ENCODE measurements at places on chromosomes 5 and 9.
A peak's percentile ranks its signal among the peaks of the same experiment; 100 is the strongest.

DNA sequence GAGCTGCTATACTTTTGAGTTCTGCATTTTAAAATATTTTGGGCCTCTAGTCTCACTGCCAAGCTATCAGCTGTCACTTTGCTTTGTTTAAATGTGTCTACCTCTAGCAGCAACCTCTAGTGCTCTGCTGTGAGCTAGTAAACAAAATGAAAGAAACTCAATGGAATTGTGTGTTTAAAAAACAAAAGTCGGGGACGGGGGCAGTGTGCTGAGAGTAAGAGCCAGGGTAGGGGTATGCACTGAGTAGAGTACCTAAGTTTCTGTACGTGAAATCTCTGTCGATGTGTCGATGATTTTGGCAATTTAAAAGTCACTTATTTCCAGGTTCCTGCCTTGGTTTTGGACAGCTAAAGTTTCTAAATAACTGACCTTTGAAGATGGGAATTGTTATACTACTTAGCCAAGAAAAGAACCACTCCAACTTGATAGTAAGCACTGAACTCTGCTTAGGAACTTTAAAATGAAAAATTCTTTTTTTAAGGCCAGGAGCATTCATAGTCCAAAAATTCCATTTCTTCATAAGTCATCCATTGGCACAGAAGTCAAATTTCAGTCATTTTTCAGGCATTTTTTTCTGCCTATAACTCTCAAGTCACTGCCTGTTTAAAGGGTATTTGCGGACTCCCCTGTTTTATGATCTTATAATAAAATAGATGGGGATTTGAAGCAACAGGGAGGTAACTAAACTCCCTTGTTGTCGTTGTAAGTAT is 111.5 kb downstream of the SAXO1 start:
- DNase-seq: no peak

DNA sequence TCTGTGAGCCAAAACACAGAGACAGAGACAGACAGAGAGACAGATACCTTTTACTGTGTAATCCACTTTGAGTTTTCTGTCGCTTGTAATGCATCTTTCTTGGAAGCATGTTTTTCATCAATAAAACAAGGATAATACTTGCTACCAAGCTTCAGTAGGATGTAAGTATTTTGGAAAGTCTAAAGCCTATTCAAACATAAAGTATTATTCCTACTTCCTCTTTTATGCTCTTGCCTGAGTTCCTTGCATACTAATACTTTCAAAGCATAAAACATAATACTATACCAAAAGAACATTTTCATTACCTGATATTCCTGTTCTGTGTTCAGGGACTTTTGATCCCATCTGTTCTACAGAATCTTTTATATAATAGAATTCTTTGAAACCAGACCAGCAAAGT is 64.5 kb upstream of the SLC30A5 start:
- no peak for DNase-seq

DNA sequence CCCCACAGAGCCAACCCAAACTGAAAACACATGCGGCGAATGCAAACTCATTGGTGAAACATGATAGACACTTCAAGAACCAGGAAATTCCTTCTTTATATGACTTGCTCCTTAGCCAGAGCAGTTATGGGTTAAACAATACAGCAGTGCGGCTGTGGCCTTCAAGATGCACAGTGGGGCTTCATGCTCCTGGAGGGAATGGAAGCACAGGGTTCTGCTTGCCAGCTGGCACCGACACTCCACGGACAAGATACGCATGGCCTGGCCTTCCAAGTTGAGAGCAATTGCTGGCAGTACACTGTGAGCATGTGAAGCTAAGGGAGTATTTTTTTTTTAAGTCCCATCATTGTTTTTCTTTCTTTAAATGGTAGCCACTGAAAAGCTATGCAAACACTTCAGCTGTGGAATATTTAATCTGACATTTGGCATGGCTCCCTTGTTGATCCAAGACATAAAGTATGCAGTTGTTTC is 451.6 kb upstream of the CD180 start:
- peak; percentile 94 for DNase-seq

GRCh38 chr5:139134906-139135305 is 63.3 kb downstream of the SIL1 start:
- no peak for DNase-seq

DNA sequence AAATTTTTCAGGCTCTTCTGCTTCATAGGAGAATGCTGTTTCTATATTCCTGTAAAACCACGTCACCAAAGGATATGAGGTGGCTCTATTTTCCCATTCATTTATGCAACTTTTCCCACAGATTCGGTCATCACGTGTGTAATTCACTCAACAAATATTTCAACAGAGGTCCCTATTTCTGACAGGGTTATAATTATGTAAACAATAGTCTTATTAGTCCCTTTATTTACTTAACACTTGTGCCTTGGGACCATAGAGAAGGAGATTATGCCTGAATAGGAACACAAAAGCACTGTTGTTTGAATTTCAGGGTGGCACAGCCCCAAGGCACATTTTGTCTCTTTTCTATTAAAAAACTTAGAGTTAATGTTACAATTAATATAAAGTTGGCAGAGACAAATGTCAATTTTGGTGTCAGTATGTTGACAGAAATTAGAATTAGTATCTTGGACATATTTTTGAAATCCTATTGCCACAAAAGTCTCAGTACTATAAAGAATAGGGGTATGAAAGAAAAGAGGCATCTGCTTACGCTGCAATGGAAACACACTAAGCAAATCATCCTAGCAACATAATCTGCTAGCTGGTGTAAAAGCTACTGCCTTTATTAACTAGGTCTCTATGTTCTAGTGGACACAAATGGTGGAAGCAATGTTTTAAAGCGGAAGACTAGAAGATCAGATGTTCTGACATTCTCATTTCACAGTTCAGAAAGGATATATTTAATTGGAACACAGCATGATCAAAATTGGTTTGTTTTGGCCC is 229.1 kb upstream of the TBCA start:
- DNase-seq: peak; percentile 40

GRCh38 chr5:40628407-40628806 is 51.3 kb upstream of the PTGER4 start:
- DNase-seq: no peak

GRCh38 chr5:72107131-72107900 is at the start of gene MAP1B:
MAP1B (plus strand) TSS chr5:72107475; CDS start chr5:72107532, 57 bp downstream.
- DNase-seq: peak; percentile 68

GRCh38 chr5:108747774-108748400 is at the start of gene FER:
FER (plus strand) TSS chr5:108747897; CDS start chr5:108798183, 50,286 bp downstream.
- peak; percentile 96 for DNase-seq
